Jurkat, Clone E6-1 (cell line): ENCODE measurements at places on chromosomes 7 and 10.

- DNase-seq = no peak
These were observed 12.1 kb upstream of the TRUB1 start for GRCh38 chr10:114925587-114926586.

DNA sequence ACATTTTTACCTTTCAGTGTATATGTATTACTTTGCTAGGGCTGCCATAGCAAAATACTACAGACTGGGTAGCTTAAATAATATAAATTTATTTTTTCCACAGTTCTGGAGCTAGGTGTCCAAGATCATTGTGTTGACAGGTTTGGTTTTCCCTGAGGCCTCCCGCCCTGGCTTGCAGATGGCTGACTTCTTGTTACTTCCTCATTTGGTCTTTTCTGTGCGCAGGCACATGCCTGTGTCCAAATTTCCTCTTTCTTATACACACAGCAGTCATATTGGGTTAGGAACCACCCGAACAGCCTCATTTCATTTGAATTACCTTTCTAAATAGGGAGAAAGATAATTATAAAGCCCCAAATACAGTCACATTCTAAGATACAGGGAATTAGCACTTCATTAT, 521.6 kb upstream of the SORCS1 start:
- no peak for DNase-seq

- no peak for DNase-seq
These were observed 245.1 kb downstream of the DGKI start for GRCh38 chr7:137601642-137602041.

DNA sequence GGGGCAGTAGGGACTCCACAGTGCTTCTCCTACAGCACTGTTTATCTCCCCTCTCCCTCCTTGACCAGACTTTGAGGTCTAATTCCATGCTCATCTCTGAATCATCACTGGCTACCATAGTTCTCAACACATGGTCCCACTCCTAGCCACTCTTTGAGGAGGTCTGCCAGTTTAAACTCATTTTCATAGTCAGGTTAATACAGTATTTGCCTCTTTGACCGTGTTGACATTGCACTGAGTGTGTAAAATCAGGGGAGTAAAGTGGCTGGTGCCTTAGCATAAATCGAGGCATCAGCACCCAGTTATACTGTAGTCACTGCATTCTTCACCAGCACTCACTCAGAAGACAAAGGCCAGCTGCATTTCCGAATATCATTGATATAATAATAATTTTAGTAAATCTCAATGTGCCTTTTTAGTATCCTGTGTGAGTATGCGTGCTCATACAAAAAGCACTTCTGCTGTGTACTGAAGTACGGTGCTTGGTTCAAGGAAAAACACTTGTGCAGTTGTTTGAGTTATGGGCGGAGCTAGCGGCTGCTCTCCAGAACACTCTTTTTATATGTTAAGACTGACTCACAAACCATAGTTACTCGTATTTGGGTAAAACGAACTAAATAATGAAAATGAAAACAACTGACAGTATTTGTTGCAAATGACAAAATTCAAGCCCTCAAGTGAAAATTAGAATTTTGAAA, 89.7 kb downstream of the GALNT11 start:
- DNase-seq = no peak

GRCh38 chr10:112952282-112953173, 2.5 kb downstream of the TCF7L2 start:
- no peak for DNase-seq
